Foreskin keratinocyte (primary cell): ENCODE measurements at places on chromosomes 6 and 20.

GRCh38 chr6:155310596-155310995 is 3.7 kb downstream of the TFB1M start:
- peak; percentile 81 for DNase-seq

GRCh38 chr20:47377122-47377722 is 20.7 kb upstream of the ZMYND8 start:
- no peak for DNase-seq

DNA sequence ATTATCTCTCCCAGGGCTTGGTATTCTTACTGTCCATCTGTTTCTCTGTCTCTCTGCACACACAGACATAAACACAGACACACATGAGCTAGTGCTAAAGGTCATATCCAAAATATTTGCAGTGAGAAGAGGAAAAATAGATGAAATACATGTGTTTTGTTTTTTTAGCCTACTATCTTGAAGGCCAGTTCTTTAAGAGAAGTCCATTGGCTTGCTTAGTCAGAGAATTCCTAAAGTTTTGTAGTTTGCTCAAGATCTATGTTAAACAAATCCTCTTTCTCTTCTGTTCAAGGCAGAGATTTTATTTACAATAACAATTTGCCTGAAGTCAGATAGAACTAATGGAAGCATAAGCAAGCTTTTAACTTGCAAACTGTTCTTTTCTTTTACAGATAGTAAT is 120.0 kb upstream of the AKIRIN2 start:
- DNase-seq = no peak

DNA sequence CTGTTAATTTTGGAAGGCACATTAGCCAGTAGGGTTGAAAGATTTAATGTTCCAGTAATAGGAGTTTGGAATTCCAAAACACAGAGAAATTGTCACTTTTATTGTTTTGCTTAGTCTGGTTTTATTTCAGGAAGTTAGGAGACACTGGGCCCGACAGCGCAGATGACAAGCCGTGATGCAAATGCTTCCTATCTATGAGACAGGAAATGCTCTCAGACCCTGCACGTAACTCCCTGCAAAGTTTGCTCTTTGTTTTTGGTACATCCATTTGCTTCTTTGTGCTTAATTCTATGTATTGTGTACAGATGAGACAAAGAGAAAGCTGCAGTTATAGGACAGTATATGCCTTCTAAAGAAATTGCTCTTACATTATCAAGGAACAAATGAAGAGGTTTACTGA is 201.6 kb upstream of the SGK1 start:
- no peak for DNase-seq
